Activated naive CD8-positive, alpha-beta T cell treated with anti-CD3 and anti-CD28 coated beads for 36 hours (primary cell): ENCODE measurements at places on chromosomes 3 and 15. TPM values are rescaled to one million over a fixed set of nuclear protein-coding genes. Genes with fewer than 3 reads are reported as not detected.

GRCh38 chr3:87147562-87147961, 79.5 kb upstream of the CHMP2B start:
- peaks cover 2% of the 10 kb centered on the region for H3K36me3 ChIP-seq
- no peak overlapping the region for H3K27ac ChIP-seq
- no peaks in the 10 kb centered on the region for H3K4me1 ChIP-seq
- no peak overlapping the region for H3K4me3 ChIP-seq

DNA sequence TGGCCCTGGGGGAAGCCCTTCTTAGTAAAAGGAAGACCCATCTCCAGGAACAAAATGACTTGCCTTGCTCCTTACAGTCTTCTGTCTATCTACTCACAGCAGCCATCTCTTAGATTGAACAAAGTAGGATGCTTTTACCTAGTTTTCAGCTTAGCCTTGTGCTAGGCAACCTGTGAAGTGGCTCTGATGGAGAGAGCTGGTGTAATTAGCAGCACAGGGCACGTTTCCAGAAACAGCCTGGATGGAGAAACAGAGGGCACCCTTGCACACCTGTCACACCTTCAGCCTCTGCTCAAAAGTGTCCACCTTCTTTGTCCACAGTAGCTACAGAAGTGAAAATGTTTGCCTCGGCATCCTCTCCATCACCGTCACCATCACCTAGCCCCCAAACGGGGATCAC, 292.9 kb downstream of the RORA start:
- no peaks in the 10 kb centered on the region for H3K36me3 ChIP-seq
- no peaks in the 10 kb centered on the region for H3K27me3 ChIP-seq
- H3K4me1 ChIP-seq = peaks cover 2% of the 10 kb centered on the region
- no peak for DNase-seq
- no peak overlapping the region for H3K4me3 ChIP-seq
- no peak overlapping the region for H3K27ac ChIP-seq

GRCh38 chr3:40504636-40505430, 1.0 kb upstream of the ZNF620 start:
- H3K27ac ChIP-seq = peak overlapping the region; percentile 10
- H3K4me1 ChIP-seq = peaks cover 25% of the 10 kb centered on the region
- H3K36me3 ChIP-seq = peaks cover 16% of the 10 kb centered on the region
- no peak for DNase-seq
- H3K27me3 ChIP-seq = no peaks in the 10 kb centered on the region
- peak overlapping the region; percentile 94 for H3K4me3 ChIP-seq

DNA sequence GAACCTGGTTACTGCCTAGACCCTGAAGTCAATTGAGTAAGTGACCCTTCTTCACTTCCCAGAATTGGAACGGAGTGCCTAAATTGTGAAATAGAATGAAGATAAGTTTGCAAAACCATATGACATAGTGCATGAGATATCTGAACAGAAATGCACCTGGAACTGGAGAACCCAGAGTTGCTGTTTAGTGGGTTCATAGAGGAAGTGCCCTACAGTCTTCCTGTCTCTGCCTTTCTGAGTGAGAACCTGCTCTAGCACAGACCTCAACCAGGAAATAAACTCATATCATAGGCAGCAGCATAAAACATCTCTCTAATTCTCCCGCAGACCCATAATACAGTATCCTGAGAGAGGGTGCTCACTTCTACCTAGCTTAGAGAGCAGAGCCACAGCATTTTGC, 82.9 kb downstream of the EOMES start:
- H3K4me3 ChIP-seq = no peak overlapping the region
- H3K4me1 ChIP-seq = peaks cover 7% of the 10 kb centered on the region
- H3K36me3 ChIP-seq = no peaks in the 10 kb centered on the region

- no peak for DNase-seq
- H3K36me3 ChIP-seq = no peaks in the 10 kb centered on the region
- H3K27me3 ChIP-seq = peaks cover 48% of the 10 kb centered on the region
Observed at GRCh38 chr3:193782276-193782647, 189.3 kb downstream of the OPA1 start.

The ATP8B4 gene
- 3.5 TPM for total RNA-seq

DNA sequence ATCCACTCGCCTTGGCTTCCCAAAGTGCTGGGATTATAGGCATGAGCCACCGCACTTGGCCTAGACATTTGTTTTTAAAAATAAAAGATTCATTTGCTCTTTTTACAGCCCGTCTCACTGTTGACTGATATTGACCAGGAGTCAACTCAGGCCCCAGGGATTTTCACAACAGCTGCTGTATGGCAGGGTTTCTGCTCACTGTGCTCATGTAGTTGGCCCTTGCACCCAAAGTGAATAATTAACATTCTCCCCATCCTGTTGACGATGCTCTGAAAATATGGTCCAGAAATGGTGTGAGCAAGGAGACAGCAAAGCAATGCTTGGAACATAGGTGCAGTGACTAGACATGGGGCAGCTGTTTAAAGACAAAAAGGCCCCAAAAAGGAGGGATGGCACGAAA, 2.9 kb upstream of the CCR5 start:
- no peak overlapping the region for H3K27ac ChIP-seq
- H3K4me1 ChIP-seq = peaks cover 25% of the 10 kb centered on the region
- peaks cover 7% of the 10 kb centered on the region for H3K27me3 ChIP-seq
- no peaks in the 10 kb centered on the region for H3K36me3 ChIP-seq

- H3K27ac ChIP-seq = no peak overlapping the region
- H3K27me3 ChIP-seq = no peaks in the 10 kb centered on the region
- DNase-seq = no peak
- H3K36me3 ChIP-seq = peaks cover 18% of the 10 kb centered on the region
- H3K4me1 ChIP-seq = peaks cover 54% of the 10 kb centered on the region
Observed at GRCh38 chr3:58032186-58032585, 24.0 kb downstream of the FLNB start.

DNA sequence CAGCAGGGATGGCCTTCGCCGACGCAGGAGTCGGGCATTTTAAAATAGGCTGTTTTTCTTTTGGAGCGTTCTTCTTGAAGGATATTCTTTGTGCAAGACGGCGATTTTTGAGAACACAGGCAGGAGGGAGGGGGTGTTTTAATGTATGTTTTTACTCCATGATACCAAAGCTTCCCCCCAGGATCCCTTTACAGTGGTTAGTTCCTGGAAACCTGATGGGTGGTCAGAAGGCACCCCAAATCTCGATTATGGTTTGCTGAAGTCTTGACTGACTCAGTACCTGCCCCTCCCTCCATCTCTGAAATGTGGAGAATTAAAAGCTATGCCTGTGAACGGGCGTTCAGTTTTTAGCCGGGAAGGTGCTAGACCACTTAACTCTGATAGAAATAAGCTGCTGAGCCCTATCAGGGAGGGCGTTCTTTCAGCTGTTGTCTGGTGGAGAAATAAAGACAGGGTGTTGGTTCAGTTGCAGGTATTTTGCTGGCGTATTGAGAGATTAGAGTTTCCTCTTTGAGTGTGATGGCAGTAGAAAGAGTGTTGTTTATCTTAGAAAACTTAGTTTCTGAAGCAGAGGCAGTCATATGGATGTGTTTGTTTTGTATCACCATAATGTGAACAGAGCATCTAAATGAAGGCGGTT, 3.4 kb downstream of the IGF1R start:
- no peak for DNase-seq

DNA sequence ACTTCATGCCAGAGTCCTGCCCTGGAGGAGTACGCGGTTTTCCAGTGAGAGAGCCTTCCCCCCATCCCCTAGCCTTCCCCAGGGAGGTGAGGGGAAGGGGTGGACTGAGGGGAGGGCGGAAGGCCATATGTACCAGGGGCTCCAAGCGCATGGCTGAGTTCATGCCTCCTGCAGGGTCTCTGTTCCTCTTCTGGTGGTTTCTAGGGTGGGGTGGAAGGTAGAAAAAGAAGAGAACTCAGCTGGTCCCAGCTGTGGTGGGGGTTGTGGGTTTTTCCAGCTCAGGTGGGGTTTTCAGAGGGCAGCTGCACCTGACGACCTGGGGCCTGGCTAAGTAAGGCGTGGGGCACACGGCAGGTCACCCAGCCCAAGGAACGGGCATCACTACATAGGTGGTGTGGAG, 10.7 kb upstream of the IQSEC1 start:
- DNase-seq = no peak
- H3K27me3 ChIP-seq = no peaks in the 10 kb centered on the region
- no peak overlapping the region for H3K27ac ChIP-seq
- H3K36me3 ChIP-seq = no peaks in the 10 kb centered on the region

- no peaks in the 10 kb centered on the region for H3K36me3 ChIP-seq
- no peaks in the 10 kb centered on the region for H3K4me1 ChIP-seq
- no peak overlapping the region for H3K27ac ChIP-seq
- DNase-seq = no peak
- no peaks in the 10 kb centered on the region for H3K27me3 ChIP-seq
Observed at GRCh38 chr3:191901741-191902140, 440.8 kb downstream of the PYDC2 start.

DNA sequence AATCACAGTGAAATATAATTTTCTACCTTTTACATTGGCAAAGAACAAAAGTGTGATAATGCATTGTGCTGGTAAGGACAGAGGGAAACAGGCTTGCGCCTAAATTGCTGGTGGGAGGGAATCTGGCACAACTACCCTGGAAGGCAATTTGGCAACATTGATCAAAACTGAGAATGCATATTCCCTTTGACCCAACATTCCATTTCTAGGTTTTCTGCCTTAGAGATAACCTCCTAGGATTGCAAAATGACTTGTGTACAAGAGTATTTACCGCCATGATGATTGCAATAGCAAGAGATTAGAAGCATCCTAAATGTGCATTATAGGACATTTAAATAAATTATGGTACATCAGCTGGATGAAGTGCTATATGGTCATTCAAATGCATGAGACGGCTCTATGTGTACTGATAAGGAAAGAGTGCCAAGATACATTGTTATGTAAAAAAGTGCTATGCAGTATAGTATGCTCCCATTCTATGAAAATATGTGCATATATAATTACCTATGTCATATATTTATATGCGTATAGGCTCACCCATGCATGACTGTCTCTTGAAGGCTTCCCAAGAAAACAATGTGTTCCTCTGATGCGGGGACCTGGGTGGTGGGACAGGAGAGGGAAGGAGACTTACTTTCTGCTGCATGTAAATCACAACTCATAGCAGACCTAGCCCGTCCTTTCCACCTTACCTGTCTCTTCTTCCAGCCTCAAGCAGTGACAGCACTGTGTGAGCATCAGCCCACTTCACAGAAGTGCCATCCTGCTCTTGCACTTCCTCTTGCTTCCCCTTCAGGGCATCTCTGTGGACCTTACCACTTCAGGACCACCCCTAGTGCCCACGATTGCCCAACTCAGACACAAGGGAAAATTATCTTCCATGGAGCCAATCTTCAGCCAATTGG, 249.9 kb upstream of the TLE3 start:
- peaks cover 7% of the 10 kb centered on the region for H3K27me3 ChIP-seq
- no peak for DNase-seq
- H3K4me3 ChIP-seq = no peak overlapping the region
- H3K4me1 ChIP-seq = peaks cover 8% of the 10 kb centered on the region
- H3K36me3 ChIP-seq = no peaks in the 10 kb centered on the region

GRCh38 chr3:150729682-150730360, 26.1 kb upstream of the ERICH6 start:
- peaks cover 5% of the 10 kb centered on the region for H3K4me1 ChIP-seq
- H3K27ac ChIP-seq = no peak overlapping the region
- no peak overlapping the region for H3K4me3 ChIP-seq
- no peaks in the 10 kb centered on the region for H3K27me3 ChIP-seq
- no peak for DNase-seq
- H3K36me3 ChIP-seq = peaks cover 2% of the 10 kb centered on the region

DNA sequence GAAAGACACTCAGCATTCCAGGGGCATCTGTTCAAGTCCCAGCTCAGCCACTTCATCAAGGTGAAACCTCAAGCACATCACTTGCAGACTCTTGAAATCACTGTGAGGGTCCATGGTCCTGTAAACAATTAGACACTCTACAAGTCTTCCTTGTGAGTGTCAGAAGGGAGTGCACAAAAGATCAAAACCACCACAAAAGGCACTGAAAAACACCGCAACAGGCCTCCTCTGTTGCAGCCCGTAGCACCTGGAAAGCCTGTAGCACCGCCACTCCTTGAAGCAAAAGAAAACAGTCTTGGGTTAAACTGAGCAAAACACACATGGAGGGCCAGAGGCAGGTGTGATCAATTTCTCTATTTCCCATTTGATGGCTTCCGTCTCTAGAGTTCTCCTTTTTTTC, 63.8 kb upstream of the SNRK start:
- H3K4me1 ChIP-seq = peaks cover 60% of the 10 kb centered on the region
- H3K27me3 ChIP-seq = no peaks in the 10 kb centered on the region
- no peak for DNase-seq
- H3K4me3 ChIP-seq = no peak overlapping the region

- no peaks in the 10 kb centered on the region for H3K36me3 ChIP-seq
- peak; percentile 19 for DNase-seq
- peak overlapping the region; percentile 7 for H3K4me3 ChIP-seq
Observed at GRCh38 chr3:183430325-183430957, 2.0 kb upstream of the MCF2L2 start.

The ATP10A gene
- 26.8 TPM for total RNA-seq

The TMC3 gene
- not detected for total RNA-seq

DNA sequence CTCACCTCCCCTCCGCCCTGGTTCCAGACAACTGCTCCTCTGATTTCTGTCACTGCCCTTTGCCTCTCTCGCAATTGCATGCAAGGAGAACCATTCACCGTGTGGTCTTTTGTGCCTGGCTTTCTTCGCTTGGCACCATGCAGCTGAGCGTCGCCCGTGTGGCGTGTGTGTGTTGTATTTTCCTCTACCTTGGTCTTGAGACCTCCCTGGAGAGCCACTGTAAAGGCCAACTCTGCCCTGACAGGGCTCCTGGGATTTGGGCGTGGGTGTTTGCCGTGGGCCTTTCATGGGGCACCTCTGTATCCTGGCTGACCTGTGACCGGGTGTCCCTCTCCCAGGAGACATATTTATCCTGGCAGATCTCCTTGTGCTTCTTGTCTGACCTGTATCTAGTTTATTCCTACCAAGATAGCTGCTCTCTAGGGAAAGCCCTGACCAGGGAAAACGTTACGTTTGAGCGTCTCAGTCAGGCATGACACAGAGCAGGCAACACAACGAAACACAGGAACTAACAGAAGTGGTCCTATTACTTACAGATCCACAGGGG, 2.0 kb upstream of the PIGZ start:
- H3K4me1 ChIP-seq = peaks cover 10% of the 10 kb centered on the region
- DNase-seq = no peak
- peaks cover 4% of the 10 kb centered on the region for H3K36me3 ChIP-seq
- peaks cover 29% of the 10 kb centered on the region for H3K27me3 ChIP-seq

- no peak for DNase-seq
- peaks cover 16% of the 10 kb centered on the region for H3K4me1 ChIP-seq
- H3K4me3 ChIP-seq = peak overlapping the region; percentile 95
- H3K27me3 ChIP-seq = no peaks in the 10 kb centered on the region
- peaks cover 9% of the 10 kb centered on the region for H3K36me3 ChIP-seq
- peak overlapping the region; percentile 91 for H3K27ac ChIP-seq
Observed at GRCh38 chr3:38497031-38497430, 891 bp downstream of the EXOG start.

- H3K4me3 ChIP-seq = no peak overlapping the region
- H3K36me3 ChIP-seq = no peaks in the 10 kb centered on the region
- no peak overlapping the region for H3K27ac ChIP-seq
- H3K4me1 ChIP-seq = no peaks in the 10 kb centered on the region
- H3K27me3 ChIP-seq = no peaks in the 10 kb centered on the region
Observed at GRCh38 chr3:55194376-55194775, 266.5 kb upstream of the LRTM1 start.

- DNase-seq = peak; percentile 80
- H3K27me3 ChIP-seq = no peaks in the 10 kb centered on the region
- peaks cover 12% of the 10 kb centered on the region for H3K36me3 ChIP-seq
Observed at GRCh38 chr15:60548101-60548500, 69.2 kb upstream of the ICE2 start.

GRCh38 chr3:141998669-141999290, 122.3 kb downstream of the ATP1B3 start:
- no peaks in the 10 kb centered on the region for H3K4me1 ChIP-seq
- no peaks in the 10 kb centered on the region for H3K36me3 ChIP-seq
- DNase-seq = no peak
- no peak overlapping the region for H3K4me3 ChIP-seq

- no peaks in the 10 kb centered on the region for H3K36me3 ChIP-seq
- no peak for DNase-seq
- no peaks in the 10 kb centered on the region for H3K27me3 ChIP-seq
- no peak overlapping the region for H3K27ac ChIP-seq
Observed at GRCh38 chr3:69113536-69113935, 8.9 kb downstream of the LMOD3 start.

The WDR93 gene
- not detected for total RNA-seq
